ENCODE measurements at places on chromosomes 7 and 10. TPM values are rescaled to one million over a fixed set of nuclear protein-coding genes. Genes with fewer than 3 reads are reported as not detected.

The CYP2C19 gene
- 0.12 TPM for total RNA-seq

DNA sequence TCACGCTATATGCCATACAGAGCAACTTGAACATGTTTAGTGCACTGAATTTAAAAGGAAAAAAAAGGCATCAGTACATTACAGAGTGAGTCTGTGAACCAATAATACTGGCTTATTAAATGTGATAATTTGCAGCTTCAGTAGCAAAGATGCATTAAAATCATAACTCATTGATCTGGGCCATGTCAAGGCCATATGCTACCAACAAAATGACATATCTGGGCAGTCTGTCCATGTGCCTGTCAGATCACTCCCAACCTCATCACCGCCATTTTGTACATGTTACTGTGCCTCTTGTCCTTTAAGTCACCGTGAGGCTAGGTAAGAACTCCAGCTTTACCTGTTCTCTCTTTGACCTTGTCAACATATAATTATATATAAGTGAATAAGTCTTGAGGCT is 307.4 kb upstream of the LRGUK start:
- DNase-seq, result no peak

DNA sequence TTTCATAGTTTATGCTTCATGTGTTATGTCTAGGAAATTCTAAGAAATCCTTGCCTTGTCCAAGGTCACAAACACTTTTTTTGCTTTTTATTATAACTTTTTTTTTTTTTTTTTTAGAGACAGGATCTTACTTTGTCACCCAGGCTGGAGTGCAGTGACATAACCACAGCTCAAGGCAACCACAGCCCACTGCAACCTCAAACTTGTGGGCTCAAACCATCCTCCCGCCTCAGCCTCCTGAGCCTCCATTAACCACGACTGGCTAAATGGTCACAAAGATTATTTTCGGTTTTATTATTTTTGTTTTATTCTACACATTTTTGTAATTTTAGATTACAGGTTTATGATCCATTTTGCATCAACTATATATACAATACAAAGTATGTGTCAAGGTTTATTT is 7.1 kb upstream of the FAM204A start:
- DNase-seq, result no peak

GRCh38 chr10:101297901-101298486 is 56.0 kb upstream of the BTRC start:
- DNase-seq, result peak; percentile 23

The CFAP70 gene
- not detected for total RNA-seq

The OR2A12 gene
- not detected for total RNA-seq

GRCh38 chr7:34137176-34137575 is 231.8 kb downstream of the BMPER start:
- DNase-seq, result peak; percentile 49

The CH25H gene
- 0.49 TPM for total RNA-seq

The GPER1 gene
- 0.84 TPM for total RNA-seq

GRCh38 chr10:19840776-19841175 is 24.5 kb downstream of the PLXDC2 start:
- no peak for DNase-seq

DNA sequence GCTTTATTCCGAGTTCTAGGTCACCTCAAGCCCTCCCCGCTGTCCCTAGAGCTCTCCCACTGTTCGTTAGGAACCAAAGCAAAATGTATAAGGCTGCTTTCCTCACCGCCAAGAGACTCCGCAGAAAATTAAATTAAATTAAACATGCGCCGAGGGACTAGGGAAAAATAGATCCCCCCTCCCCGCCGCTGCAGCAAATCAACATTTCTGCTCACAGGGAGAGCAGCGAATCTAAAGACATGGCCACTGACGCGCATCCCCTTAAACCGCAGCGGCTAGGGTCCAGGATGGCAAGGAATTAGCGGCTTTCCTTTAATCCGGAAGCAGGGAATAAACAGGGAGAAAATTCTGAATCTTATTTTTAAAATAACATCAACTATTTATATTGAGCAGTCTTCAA is 7.6 kb downstream of the SP8 start:
- DNase-seq, result no peak

The SERPINE1 gene
- 238 TPM for total RNA-seq

The ENKUR gene
- total RNA-seq, result 0.10 TPM

- no peak for DNase-seq
These were observed 50.4 kb downstream of the VTI1A start for GRCh38 chr10:112497347-112497950.

DNA sequence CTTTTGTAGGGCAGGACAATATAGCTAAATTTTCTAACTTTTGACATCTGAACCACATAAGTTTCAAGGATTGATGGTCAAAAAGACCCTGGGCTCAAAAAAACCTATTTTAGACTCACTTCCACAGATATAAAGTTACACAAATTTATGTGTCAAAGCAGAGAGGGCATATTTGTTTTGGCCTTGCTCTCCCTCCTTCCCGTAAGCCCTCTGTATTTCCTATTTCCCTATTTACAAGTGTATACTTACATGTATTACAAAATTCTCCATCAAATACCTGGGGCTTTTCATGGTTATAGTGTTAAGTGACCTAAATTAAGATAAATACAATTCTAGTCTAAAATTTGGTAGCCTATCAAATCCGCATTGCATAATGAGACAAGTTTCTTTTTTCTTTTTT is 2.6 kb downstream of the KDM7A start:
- no peak for DNase-seq

- DNase-seq, result peak; percentile 10
These were observed 286.9 kb upstream of the DKK1 start for GRCh38 chr10:52027055-52027705.

The PDZD7 gene
- 2.0 TPM for total RNA-seq

The SOSTDC1 gene
- total RNA-seq, result 0.10 TPM

DNA sequence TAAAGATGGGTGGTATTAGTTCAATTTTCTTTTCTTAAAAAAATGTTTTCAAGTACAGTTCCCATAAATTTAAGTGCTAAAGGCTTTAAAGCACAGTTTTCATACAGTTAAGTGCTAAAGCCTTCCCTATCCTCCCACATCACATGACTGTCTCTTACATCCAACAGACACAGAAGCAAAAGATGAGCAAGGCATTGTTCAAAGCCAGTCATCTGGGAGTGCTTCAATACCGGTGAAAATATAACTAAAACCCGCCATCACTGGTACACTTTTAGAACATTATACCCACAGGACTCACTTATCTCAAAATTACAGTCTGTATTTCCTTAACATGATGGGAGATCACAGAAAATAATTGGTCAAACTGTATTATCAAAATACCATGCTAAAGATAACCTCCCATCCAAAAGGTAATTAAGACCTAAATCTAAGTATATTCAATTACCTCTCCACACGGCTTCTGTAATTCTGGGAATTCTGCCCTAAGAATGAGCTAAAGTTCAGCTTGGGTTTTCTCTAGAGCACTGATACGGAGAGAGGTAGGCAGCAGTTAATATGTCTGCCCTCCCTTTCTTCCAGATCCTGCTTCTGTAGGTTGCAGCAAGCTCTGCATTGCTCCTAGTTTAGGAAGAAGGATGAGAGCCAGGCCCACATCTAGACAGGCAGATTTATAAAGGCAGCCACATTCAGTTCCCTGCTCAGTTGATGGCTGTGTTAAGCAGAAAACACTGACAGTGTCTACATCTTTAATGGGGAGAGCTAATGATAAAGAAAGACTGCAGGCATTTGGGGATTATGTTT is 474.8 kb upstream of the PFKP start:
- DNase-seq, result no peak

DNA sequence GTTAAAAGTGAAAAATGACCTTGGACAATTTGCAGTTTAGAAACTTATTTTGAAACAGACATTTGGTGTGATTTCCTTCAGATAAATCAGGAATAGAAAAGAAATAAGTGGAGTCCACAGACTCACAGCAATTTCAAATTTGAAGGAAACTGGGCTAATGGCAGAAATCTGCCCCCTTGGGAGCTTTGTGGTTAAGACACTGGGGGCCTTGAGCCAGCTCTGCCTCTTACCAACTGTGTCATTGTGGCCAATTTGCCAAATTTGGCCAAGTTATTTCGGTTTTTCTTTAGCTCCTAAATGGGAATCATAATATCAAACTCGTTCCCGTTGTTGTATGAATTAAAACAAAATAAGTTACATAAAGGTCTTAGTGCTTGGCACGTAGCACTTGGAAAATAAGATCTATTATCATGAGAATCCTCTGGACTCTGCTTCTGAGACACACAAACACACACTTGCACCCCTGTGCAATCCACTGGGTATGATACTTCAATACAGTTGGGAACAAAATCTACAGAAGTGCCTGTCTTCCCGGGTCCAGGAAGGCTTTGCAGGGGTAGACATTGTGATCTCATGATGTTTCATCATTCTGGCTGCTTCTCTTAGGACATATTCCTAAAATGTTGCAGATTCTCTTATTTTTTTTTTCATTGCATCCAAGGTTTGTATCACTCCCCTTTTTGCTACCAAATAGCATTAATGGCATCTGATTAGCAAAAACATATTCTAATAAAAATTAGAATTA is 4.9 kb downstream of the ARMC3 start:
- DNase-seq, result no peak

DNA sequence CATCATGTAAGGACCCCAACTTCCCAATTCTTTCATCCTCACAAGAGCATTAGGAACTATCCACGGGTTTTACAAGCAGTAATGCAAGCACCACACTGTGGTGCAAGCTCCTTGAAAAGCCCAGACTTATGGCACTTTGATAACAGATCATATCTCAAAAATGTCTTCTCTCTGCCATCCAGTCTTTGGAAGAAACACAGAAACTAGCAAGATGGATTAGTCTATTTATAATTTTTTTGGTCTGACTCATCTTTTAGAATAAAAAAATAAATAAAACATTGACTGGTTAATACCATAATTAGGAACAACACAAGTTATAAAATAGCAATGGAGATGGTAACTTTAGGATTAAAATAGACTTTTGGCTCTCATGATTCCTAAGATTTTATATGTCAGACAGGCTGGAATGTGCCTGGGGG is 49.0 kb upstream of the CALD1 start:
- DNase-seq, result peak; percentile 25

The TEX36 gene
- not detected for total RNA-seq

- peak; percentile 55 for DNase-seq
These were observed 13.9 kb upstream of the PSAP start for GRCh38 chr10:71864911-71865361.

DNA sequence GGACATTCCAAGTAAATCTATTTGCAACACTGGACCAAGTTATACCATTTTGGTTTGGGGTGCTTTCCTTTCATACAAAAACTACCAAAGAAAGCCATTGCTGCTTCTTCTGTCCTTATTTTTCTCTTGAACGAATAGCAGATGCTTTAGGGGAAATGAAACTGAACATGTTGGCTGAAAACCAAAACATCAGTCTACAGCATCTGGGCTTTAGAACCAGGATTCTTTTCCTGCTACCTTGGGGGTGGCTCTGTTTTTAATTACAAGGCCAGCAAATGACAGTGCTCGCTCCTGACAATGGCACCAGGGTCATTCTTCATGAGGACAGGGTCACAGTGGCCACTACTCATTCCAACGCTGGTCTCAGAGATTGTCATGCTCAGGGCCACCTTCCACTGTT is 80.3 kb downstream of the WDR11 start:
- no peak for DNase-seq

The GRB10 gene
- 44.9 TPM for total RNA-seq

- no peak for DNase-seq
These were observed 18.6 kb upstream of the ZMIZ2 start for GRCh38 chr7:44729949-44730590.

- DNase-seq, result peak; percentile 45
These were observed 72.2 kb downstream of the DAGLB start for GRCh38 chr7:6375348-6376101.

The OR6B1 gene
- not detected for total RNA-seq

The BHLHA15 gene
- total RNA-seq, result not detected

DNA sequence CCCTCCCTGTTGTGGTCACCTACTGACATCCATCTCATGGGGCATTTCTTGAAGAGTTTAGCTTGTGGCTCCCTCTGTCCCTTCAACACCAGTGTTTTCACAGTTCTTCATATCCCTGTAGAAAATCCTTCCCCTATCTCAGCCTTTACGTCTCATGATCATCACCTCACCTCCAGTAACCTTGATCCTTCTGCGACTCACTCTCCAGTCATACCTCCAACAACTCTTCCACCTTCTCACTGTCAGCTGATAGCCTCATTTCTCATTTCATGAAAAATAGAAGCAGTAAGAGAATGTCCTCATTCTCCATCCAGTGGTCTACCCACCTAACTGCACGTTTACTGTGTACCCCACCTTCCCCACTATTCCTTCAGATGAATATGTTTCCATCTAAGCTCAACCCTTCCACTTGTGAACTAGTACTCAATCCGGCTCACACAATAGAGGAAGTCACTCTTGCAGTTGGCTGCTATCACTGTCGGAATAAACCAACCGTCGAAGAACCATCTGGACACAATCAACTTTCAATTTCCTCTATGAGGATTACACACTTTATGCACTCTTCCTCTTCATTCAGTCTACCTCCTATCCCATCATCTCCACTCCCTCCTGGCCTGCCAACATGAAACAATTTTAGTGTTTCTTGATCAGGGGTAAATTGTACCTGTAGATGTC is 256.0 kb downstream of the AHR start:
- no peak for DNase-seq

DNA sequence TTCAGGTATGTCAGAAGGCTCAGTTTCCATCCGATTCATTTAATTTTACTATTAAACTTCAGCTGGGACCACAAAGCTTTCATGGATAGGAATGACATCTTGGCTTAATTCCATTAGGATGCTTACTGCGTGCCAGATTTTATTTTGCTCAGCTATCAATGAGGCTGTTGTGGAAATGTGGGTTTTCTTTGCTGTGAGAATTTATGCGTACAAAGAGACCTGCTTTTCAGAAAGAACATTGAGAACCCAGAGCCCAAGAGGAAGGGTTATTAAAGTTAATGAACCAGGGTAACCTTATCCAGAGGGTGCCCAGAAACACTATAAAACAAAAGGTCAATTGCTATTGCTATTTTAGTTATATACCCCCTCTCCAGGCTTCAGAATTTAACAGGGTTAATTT is 98.3 kb downstream of the MKLN1 start:
- DNase-seq, result peak; percentile 7

DNA sequence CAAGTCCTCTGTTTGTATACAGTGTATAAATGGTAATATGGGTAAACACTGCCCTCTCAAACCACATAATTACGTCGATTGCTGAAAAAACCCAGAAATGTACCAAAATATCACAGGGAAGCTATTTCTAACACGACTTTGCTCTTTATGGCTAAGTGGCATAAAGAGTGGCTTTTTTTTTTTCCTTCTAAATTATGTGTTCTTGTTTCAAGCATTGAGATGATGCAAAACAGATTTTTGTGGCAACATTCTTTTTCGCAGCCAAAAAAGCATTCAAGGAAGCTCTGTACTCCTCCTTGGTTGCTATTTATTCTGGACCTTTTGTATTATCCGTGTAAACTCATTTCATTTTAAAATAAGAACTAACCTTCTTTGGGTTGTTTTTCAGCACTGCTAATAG is 138.9 kb downstream of the VTI1A start:
- peak; percentile 2 for DNase-seq

GRCh38 chr10:132095403-132096113 is 29.8 kb downstream of the JAKMIP3 start:
- no peak for DNase-seq

The MSMB gene
- not detected for total RNA-seq

Data from RPMI7951 (cell line).